ENCODE measurements at places on chromosomes 5 and 9.

- DNase-seq, result no peak
These were observed 64.3 kb upstream of the BOD1 start for GRCh38 chr5:173680660-173681242.

GRCh38 chr9:135468854-135469521 is 10.6 kb upstream of the PPP1R26 start:
- DNase-seq, result no peak

- no peak for DNase-seq
These were observed 11.0 kb downstream of the ABCA2 start for GRCh38 chr9:137017071-137017470.

- DNase-seq, result no peak
These were observed 615.1 kb upstream of the SGCD start for GRCh38 chr5:155711882-155712281.

- no peak for DNase-seq
These were observed 68.0 kb downstream of the DENND4C start for GRCh38 chr9:19298436-19299000.

DNA sequence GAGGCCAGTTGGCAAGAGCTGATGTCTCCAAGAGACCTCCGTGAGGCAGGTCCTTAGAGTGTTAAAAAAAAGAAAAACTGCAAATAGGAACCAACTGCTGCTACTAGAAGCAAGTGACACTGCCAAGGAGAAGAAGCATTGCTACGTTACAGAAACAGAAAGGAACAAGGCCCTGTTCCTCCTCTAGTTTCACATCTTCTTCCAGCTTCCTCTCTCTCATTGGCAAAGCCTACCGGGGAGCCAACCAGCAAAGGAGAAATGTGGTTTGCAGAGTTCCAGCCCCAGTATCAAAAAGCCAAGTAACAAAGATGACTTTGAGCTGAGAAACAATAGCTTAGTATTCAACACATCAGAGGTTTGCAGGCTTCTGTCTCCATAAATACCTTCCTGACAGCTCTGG is 145.9 kb downstream of the PRELID2 start:
- no peak for DNase-seq

- DNase-seq, result no peak
These were observed 245.4 kb downstream of the MLLT3 start for GRCh38 chr9:20376731-20377375.

DNA sequence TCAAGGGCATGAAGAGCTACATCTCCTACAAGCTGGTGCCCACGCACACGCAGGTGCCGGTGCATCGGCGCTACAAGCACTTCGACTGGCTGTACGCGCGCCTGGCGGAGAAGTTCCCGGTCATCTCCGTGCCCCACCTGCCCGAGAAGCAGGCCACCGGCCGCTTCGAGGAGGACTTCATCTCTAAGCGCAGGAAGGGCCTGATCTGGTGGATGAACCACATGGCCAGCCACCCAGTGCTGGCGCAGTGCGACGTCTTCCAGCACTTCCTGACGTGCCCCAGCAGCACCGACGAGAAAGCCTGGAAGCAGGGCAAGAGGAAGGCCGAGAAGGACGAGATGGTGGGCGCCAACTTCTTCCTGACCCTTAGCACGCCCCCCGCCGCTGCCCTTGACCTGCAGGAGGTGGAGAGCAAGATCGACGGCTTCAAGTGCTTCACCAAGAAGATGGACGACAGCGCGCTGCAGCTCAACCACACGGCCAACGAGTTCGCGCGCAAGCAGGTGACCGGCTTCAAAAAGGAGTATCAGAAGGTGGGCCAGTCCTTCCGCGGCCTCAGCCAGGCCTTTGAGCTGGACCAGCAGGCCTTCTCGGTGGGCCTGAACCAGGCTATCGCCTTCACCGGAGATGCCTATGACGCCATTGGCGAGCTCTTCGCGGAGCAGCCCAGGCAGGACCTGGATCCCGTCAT is 1.4 kb downstream of the SNX18 start:
- DNase-seq, result no peak

- DNase-seq, result no peak
These were observed 118.1 kb downstream of the PRDM6 start for GRCh38 chr5:123207081-123207537.

DNA sequence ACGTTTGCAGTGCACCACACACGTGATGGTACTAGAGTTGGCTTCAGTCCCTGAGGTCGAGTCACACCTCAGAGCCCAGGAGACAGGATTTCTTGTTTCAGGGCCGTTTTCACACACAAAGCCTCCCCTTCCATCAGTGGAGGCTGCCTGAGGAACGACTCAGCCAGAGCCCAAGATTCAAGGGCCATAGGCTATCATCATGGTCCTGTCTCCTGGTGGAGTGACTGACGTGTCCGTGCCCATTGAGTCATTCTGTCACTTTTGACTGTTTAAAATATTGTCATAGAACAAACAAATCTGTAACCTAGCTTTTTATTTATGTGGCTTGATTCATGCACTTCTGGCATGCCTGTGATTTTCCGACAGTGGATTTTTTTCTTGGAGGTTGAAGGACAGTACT is 28.3 kb downstream of the CAMK2A start:
- no peak for DNase-seq

- DNase-seq, result no peak
These were observed 84.3 kb upstream of the BRINP1 start for GRCh38 chr9:119453490-119453911.

Measured in SHP77 treated with DMSO at 0.1 percent for 48 hours (cell line).